DND-41 (cell line): ENCODE measurements at places on chromosomes 5 and 9.

DNA sequence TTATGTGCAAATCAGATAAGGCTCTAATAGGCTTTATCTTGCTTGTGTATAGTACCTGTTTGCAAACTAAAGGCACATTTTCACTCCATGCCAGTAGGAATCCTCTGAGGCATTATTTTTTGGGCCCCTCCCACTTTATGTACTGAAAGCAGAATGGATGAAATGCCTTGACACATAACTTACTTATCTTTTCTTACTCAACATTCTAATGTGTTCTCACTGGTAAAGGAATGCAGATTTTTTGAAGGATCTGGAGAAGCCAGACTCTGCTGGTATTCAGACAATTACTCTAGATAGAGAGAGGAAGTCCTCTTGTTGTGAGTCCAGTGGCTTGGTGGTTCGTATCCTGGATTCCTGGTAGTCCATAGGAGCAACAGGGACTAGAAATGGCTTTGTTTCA is 336.7 kb downstream of the CCDC171 start:
- DNase-seq: no peak

GRCh38 chr5:32692036-32692746 is 18.9 kb upstream of the NPR3 start:
- DNase-seq: no peak

DNA sequence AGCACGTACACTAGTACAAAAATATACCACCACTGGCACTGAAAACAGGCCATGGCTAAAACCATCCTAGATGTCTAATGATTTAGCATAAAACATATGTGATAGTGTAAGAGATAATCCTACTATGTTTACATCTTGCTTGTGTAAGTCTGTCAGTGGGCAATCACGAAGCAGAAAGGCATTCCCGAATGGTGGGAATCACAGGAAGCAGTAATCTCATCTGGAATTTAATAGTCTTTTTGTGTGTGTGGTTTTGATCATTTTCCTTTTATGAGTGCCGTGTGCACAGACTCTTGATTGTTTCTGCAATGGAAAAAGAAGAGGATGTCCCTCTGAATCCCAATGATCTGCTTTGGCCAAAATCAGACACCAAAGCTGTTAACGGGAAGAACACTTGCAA is 200.5 kb downstream of the EBF1 start:
- DNase-seq: no peak

GRCh38 chr5:68285851-68286611 is 70.5 kb downstream of the PIK3R1 start:
- no peak for DNase-seq

DNA sequence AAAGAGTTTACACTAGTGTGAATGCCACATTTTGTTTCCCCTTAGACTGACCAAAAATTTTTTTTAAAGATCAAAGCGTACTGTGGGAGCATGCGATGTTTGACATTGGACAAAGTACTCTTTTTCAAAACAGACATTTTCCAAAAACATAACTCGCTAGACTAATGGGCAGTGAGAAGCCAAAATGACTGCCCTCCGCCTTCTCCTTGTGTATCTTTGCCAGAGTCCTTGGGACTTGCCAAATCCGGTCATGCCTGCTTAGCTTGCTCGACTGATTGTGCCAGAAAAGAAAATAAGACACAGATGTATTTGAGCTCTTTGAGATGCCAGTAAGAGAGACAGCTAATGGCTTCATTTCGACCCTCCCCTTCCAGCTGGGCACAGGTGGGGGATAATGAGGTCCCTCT is 157.5 kb downstream of the MAPKAP1 start:
- DNase-seq: no peak

DNA sequence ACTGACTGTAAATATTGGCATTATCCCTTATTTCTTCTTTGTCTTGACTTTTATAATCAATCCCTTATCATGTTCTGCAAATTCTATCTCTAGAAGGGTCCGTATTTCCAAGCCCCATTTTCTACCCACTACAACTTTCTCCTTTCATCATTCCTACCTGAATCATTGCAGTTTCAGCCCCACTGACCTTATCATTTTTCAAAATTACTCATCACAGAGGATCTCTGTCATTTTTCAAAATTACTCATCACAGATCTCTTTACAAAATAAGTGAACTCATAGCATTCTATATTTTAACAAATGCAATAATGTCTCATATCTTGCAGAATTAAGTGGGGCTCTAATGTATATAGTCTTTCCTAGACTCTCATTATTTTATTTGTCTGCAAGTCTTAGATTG is 256.9 kb upstream of the COX7C start:
- no peak for DNase-seq

GRCh38 chr5:10709409-10709808 is 51.6 kb downstream of the DAP start:
- no peak for DNase-seq

- no peak for DNase-seq
Observed at GRCh38 chr5:136251502-136252169, 58.7 kb upstream of the SMIM32 start.

GRCh38 chr5:29218138-29218537 is 1975.3 kb upstream of the CDH6 start:
- DNase-seq: no peak

DNA sequence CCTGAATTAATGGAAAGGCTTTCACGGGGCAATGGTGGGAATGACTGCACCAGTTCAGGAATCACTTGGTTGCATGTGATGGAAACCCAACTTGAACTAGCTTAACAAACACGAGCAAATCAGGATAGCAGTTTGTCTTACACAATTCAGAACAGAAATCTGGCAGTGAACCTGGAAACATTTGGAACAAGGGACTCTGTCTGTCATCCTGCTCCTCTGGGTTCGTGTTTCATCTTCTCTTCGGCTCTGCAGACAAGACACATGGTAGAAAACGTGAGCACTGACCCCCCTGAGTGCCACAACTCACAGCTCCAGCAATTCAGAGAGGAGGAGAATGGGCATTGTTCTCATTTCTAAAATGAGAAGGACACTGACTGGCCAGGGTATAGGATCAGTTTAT is 218.1 kb upstream of the NREP start:
- no peak for DNase-seq

- DNase-seq: no peak
Observed at GRCh38 chr5:87850843-87851242, 417.8 kb downstream of the TMEM161B start.

DNA sequence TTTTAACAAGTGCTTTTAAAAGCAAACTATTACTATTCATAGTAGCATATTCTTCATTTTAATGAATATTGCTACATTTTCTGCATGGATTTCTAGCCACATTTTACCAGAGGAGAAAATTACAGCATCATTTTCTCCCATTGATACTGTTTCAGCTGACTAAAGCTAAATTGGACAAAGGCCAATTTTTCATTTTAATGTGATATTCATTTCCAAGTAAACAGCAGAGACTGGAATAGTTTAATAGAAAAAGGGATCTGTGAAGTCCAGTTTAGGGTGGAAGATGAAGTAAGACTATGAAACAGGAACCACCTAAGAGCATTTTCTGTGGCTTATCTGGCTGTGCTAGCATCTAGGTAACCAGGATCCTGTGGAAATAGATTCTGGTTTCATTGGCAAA is 128.1 kb downstream of the GIN1 start:
- DNase-seq: no peak

GRCh38 chr5:79295029-79295428 is 59.1 kb downstream of the JMY start:
- no peak for DNase-seq

- DNase-seq: no peak
Observed at GRCh38 chr9:91879231-91879630, 70.8 kb downstream of the ROR2 start.

DNA sequence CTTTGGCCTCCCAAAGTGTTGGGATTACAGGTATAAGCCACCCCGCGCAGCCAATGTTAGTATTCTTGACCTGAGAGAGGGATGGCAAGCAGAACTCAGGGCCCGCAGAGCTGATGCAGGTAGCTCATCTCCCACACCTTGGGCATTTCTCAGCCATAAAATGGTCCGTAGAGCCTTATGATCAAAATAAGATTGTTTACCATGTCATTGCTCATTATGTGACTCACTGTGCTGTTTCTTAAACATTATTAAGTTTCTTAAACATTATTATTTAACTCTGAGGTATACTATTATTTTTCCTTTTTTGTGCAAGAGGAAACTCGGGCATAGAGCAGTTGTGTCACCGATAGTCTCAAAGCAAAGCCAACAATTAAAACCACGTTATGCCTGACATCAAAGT is 42.4 kb upstream of the POU4F3 start:
- DNase-seq: no peak
